ENCODE measurements at places on chromosomes 11 and 22.
A peak's percentile ranks its signal among the peaks of the same experiment; 100 is the strongest.

- H3K27ac ChIP-seq, result no peak overlapping the region
- no peaks in the 10 kb centered on the region for H3K4me1 ChIP-seq
- H3K4me3 ChIP-seq, result no peak overlapping the region
- peak; percentile 83 for DNase-seq
- no peaks in the 10 kb centered on the region for H3K36me3 ChIP-seq
These were observed 26.3 kb upstream of the ISX start for GRCh38 chr22:35039625-35040024.

DNA sequence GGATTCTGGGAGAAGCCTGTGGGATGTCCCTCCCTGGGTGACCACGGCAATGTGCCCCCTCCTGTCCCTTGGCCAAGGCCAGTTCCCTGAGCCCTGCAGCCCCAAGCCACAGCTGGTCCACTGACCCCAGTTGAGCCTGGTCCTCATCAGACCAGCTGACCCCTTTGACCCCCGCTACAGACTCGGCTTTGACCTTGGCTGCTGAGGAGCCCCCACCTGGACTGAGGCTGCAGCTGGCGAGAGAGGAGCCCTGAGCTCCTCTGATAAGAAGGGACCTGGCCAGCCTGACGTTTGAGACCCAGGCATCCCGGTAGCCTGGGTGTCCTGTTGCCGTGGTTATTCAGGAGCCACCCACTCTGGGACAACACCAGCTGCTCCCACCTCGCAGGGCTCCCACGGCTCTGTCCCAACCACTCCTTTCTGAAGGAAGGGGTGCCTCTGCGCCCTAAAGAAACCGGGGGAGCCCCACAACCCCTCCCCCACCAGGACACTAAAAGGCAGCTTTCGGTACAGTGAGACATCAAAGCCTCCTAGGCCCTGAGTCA is 3.0 kb downstream of the ASCL2 start:
- H3K36me3 ChIP-seq, result no peaks in the 10 kb centered on the region
- H3K4me1 ChIP-seq, result no peaks in the 10 kb centered on the region
- peak; percentile 54 for DNase-seq
- H3K27ac ChIP-seq, result no peak overlapping the region

DNA sequence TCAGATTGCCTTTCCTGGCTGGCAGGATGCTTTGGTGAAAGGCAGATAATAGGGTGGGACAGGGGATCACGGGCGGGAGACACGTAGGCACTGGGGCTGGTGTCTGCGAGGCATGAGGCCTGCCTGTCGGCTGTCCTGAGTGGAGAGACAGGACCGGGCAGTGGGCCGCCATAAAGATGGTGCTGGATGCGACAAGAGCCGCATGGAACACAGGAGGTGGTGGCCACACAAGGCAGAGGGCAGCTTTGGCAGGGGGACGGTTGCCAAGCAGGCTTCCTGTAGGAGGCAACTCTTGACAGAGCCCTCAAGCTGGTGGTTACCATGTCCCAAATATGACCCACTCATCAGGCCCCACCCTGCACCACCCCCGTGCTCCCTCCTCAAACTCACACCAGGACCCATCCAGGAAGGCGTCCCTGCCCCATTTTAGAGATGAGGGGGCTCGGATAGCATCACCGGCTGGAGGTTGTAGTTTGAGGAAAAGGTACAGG is 4.9 kb upstream of the PPARA start:
- H3K4me1 ChIP-seq, result peaks cover 25% of the 10 kb centered on the region
- no peaks in the 10 kb centered on the region for H3K27me3 ChIP-seq
- H3K36me3 ChIP-seq, result no peaks in the 10 kb centered on the region
- no peak overlapping the region for H3K27ac ChIP-seq

DNA sequence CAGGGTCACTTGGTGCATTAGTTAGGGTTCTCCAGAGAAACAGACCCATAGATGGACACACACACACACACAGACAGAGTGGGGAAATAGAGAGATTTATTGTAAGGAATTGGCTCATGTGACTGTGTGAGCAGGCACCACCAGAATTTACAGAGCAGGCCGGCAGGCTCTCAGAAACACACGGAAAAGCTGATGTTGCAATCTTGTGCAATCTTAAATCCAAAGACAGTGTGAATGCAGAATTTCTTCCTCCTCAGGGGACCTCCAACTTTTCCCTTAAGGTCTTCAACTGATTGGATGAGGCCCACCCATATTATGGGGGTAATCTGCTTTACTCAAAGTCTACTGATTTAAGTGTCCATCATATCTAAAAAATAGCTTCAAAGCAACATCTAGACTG is 49.8 kb downstream of the APIP start:
- no peak overlapping the region for H3K27ac ChIP-seq
- no peak for DNase-seq
- no peak overlapping the region for H3K4me3 ChIP-seq
- H3K27me3 ChIP-seq, result no peaks in the 10 kb centered on the region

DNA sequence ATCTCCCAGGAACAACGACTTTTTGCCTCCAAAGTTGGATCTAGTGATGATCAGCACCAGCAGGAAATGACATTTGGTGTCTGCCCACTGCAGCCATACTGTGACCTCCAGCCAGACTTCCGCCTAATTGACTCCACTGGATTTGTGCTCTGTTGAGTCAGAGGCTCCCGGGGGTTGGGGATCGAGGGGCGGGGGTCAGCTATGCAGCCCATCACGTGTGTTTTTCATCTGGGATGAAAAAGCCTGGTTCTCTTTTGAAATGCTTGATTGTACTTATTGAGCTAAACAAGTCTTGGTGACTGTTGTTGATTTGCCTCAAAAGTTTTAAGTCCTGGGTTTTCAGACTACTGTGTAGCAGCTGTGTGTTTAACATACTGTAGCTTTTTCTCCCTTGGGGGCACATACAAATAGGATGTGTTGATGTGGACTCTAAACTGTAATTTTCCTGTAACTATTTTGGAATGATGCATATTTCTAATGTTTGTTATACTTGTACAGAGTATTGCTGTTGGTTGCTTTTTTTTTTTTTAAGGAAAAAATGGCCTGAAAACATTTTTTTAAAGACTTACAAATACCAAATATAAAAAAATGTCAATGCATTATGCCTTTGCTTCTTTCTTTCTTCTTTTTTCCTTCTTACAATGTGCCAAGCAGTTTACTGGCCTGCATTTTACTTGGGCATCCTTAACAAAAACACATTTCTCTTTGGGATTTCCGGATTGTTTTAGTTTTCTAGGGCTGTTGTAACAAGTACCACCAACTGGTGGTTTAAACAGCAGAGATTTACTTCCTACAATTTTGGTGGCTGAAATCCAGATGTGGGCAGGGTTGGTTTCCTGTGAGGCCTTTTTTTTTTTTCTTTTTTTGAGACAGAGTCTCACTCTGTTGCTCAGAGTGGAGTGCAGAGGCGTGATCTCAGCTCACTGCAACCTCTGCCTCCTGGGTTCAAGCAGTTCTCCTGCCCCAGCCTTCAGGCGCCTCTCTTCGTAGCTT is 46.1 kb upstream of the OR4B1 start:
- H3K27ac ChIP-seq, result no peak overlapping the region
- no peaks in the 10 kb centered on the region for H3K4me1 ChIP-seq
- H3K36me3 ChIP-seq, result peaks cover 4% of the 10 kb centered on the region
- H3K4me3 ChIP-seq, result no peak overlapping the region

Data from kidney (tissue), 22 donors.